ENCODE measurements at places on chromosomes 4 and X. TPM values are rescaled to one million over a fixed set of nuclear protein-coding genes. Genes with fewer than 3 reads are reported as not detected.

- peaks cover 10% of the 10 kb centered on the region for H3K4me1 ChIP-seq
- no peaks in the 10 kb centered on the region for H3K27me3 ChIP-seq
- no peak within 1 kb of the TSS for H3K4me3 ChIP-seq
- DNase-seq, result no peak
- H3K27ac ChIP-seq, result no peak within 1 kb of the TSS
Measured at GRCh38 chr4:36281384-36282106, at the start of gene DTHD1. Gene DTHD1, plus strand, starts transcription at chr4:36281616. Its CDS starts 143 bp downstream, at chr4:36281759.

GRCh38 chrX:19063030-19063429 is 59.2 kb downstream of the ADGRG2 start:
- no peak overlapping the region for H3K4me3 ChIP-seq
- no peaks in the 10 kb centered on the region for H3K27me3 ChIP-seq
- no peaks in the 10 kb centered on the region for H3K36me3 ChIP-seq
- H3K27ac ChIP-seq, result no peak overlapping the region
- H3K4me1 ChIP-seq, result no peaks in the 10 kb centered on the region

- no peaks in the 10 kb centered on the region for H3K36me3 ChIP-seq
- no peaks in the 10 kb centered on the region for H3K4me1 ChIP-seq
- no peak overlapping the region for H3K27ac ChIP-seq
- DNase-seq, result no peak
Measured at GRCh38 chrX:47614618-47615017, 5.0 kb downstream of the SYN1 start.

DNA sequence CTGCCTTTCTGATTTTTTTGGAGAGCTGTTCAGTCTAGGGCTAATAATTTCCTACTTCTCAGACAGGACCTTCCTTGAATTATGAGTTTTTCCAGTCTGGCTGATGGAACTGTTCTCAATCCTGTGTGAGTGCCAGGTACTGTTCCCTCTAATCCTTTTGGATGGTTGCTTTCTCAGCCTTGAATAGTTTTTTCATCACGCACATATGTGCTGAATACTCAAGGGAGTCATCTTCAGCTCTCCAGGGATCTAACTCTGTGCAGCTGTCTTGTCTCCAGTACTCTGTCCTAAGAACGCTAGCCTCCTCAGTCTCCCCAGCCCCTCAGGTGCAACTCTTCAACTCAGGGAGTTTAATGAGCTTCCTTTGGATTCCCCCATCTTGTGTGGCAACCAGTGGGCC is 93.2 kb downstream of the GASK1B start:
- no peaks in the 10 kb centered on the region for H3K27me3 ChIP-seq
- no peak for DNase-seq
- no peak overlapping the region for H3K4me3 ChIP-seq
- H3K36me3 ChIP-seq, result no peaks in the 10 kb centered on the region
- H3K4me1 ChIP-seq, result no peaks in the 10 kb centered on the region
- H3K27ac ChIP-seq, result no peak overlapping the region

DNA sequence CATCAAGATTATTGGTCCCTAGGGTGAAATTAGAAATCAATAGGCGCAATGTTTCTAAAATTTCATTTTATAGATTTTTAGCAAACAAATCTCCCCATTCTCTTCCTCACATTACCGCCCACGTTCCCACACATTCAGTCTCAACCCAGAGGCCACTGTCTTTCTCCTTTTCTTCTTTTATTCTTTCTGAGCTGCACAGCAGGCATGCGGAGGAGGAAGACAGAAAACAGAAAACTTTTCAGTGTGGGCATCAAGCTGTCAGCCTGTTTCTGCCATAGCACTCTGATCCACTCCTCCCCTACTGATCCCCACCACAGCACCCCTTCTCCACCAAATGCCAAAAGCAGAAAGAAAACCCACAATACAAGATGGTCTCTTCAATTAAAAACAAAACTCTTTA is 94.8 kb upstream of the ADAMTS3 start:
- peaks cover 53% of the 10 kb centered on the region for H3K4me1 ChIP-seq
- no peaks in the 10 kb centered on the region for H3K27me3 ChIP-seq
- DNase-seq, result peak; percentile 72
- peak overlapping the region; percentile 9 for H3K27ac ChIP-seq
- H3K36me3 ChIP-seq, result no peaks in the 10 kb centered on the region

GRCh38 chr4:31949045-31949444 is 1228.9 kb downstream of the PCDH7 start:
- no peak for DNase-seq
- no peaks in the 10 kb centered on the region for H3K36me3 ChIP-seq
- no peak overlapping the region for H3K4me3 ChIP-seq
- H3K27ac ChIP-seq, result no peak overlapping the region
- H3K27me3 ChIP-seq, result no peaks in the 10 kb centered on the region
- H3K4me1 ChIP-seq, result no peaks in the 10 kb centered on the region

DNA sequence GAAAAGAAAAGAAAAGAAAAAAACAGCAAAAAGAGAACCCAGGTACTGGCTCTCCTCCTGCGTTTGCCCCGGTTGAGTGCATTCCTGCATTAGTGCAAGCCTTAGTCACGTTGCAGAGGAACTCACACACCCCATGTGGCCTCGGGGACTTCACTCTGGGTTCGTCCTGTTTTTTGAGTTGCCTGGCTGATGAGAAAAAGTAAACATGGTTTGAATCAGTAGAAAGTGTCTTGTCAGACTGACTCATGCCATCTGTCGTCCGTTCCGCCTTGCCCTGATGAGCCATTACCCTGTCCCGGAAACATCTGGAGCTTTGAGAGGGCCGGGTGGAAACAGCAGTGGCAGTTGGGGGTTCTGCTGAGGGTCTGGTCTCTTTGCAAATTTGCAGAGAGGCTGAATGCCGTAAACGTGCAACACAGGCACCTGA is 16.3 kb downstream of the CD99 start:
- no peaks in the 10 kb centered on the region for H3K36me3 ChIP-seq
- H3K27me3 ChIP-seq, result no peaks in the 10 kb centered on the region
- peak; percentile 61 for DNase-seq
- no peak overlapping the region for H3K4me3 ChIP-seq
- H3K27ac ChIP-seq, result no peak overlapping the region

DNA sequence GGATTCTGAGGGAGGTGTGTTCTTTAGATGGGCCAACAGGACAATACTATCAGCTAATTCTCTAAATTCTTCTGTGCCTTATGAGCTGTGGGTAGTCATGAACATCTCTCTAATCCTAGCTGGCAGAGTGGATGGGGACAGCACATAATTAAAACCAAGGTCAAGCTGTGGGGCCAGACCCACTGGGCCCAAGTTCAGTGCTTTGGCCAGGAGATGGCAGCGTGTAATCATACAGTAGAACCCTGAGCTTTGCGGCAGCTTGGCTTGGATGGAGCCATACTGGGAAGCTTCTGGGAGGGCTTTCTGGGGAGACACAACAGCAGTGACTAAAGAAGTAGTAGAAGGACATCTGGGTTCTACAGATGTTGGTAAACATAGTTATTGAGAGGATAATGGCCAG is 140.3 kb upstream of the CXCL13 start:
- no peak overlapping the region for H3K4me3 ChIP-seq
- DNase-seq, result no peak
- H3K36me3 ChIP-seq, result no peaks in the 10 kb centered on the region
- no peaks in the 10 kb centered on the region for H3K27me3 ChIP-seq

GRCh38 chr4:108054025-108054638 is 64.4 kb downstream of the HADH start:
- no peak overlapping the region for H3K4me3 ChIP-seq
- no peaks in the 10 kb centered on the region for H3K36me3 ChIP-seq
- no peak for DNase-seq

DNA sequence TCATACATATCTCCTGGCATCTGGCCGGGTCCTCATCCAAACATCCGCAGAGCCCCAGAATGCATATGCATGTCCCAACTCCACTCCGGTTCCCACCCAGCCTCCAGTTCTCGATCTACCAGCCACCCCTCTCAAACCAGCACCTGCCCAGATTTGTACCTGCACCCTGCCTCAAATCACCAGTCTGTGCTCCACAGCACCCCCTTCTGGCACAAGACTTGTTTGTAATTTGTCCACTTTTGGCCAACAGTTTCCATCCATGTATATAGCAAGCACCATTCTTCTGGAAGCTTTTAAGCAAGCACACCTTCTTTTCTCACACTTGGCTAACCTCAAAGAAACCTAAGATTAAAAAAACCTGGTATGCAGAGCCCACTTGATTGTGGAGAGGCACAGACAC is 644.1 kb downstream of the MID1IP1 start:
- DNase-seq, result peak; percentile 48
- no peaks in the 10 kb centered on the region for H3K27me3 ChIP-seq
- no peaks in the 10 kb centered on the region for H3K4me1 ChIP-seq
- H3K27ac ChIP-seq, result no peak overlapping the region

DNA sequence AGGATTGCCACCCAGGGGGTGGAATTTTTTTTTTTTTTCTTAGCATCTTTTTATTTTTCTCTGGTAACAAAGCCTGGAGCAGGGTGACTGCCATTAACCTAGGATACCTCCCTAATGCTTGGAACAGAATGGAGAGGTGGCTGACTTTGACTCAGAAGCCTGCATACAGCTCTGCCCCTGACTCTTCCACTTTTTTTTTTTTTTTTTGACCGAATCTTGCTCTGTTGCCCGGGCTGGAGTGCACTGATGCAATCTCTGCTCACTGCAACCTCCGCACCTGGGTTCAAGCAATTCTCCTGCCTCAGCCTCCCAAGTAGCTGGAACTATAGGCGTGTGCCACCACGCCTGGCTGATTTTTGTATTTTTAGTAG is 341 bp upstream of the SLC2A9 start:
- no peak overlapping the region for H3K27ac ChIP-seq
- H3K4me3 ChIP-seq, result no peak overlapping the region
- H3K36me3 ChIP-seq, result no peaks in the 10 kb centered on the region
- peaks cover 23% of the 10 kb centered on the region for H3K27me3 ChIP-seq

GRCh38 chrX:36116222-36116621 is 196.7 kb downstream of the CFAP47 start:
- no peak for DNase-seq
- H3K27me3 ChIP-seq, result no peaks in the 10 kb centered on the region
- no peaks in the 10 kb centered on the region for H3K36me3 ChIP-seq
- H3K27ac ChIP-seq, result no peak overlapping the region
- H3K4me1 ChIP-seq, result no peaks in the 10 kb centered on the region

DNA sequence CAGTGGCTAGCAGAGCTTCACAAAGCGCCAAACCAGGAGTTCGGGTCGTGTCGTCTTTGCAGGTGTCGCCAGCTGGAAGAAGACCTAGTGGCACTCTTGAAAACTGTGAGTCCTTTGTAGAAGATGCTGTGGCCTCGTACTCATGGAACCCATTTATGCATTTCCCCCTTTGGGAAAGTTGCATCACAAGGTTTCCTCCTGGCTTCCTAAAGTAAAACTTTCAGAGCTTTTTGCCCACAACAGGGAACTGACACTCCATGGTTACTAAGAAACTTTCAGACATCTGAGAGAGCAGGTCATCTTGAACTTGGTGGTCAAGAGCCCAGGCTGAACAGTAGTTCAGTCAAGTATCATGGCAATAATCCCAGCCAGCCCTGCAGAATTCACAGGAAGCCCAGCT is 15.9 kb upstream of the NOCT start:
- H3K4me1 ChIP-seq, result no peaks in the 10 kb centered on the region
- no peaks in the 10 kb centered on the region for H3K27me3 ChIP-seq
- DNase-seq, result no peak
- H3K4me3 ChIP-seq, result no peak overlapping the region
- no peaks in the 10 kb centered on the region for H3K36me3 ChIP-seq
- no peak overlapping the region for H3K27ac ChIP-seq

DNA sequence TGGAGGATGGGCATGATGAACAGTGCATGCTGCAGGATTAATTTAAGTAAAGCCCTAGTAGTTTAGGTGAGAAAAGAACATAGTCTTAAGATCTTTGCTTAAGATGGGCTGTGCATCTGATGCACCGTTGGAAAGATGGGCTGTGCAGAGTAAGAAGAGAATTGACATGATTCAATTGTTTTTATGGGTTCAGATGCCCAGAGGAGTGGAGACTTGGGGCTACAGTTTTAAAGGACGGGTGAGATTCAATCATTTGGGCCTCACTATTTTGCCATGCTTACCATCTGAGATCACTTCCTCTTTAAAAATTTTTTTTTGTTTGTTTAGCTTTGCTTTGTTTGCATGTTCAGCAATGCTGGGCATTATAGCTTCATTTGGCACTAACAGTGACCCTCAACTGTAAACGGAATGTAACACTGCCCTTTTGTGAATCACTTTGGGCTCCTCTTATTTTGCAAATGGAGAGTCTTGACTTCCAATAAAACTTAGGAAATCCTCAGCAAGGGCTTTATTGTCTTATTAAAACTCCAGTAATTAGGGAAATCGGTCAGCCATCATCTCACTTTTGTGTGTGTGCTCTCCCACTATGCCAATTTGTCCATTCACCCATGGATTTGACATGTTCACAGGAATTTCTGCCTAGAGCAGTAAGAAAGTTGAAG is 216.1 kb upstream of the TLL1 start:
- no peaks in the 10 kb centered on the region for H3K27me3 ChIP-seq
- H3K36me3 ChIP-seq, result no peaks in the 10 kb centered on the region
- H3K4me3 ChIP-seq, result peak overlapping the region; percentile 32
- H3K27ac ChIP-seq, result peak overlapping the region; percentile 90
- DNase-seq, result peak; percentile 38
- peaks cover 35% of the 10 kb centered on the region for H3K4me1 ChIP-seq

GRCh38 chr4:20353646-20354045 is 101.9 kb downstream of the SLIT2 start:
- DNase-seq, result no peak
- no peaks in the 10 kb centered on the region for H3K36me3 ChIP-seq
- peak overlapping the region; percentile 3 for H3K4me3 ChIP-seq
- H3K4me1 ChIP-seq, result peaks cover 48% of the 10 kb centered on the region
- H3K27ac ChIP-seq, result no peak overlapping the region

DNA sequence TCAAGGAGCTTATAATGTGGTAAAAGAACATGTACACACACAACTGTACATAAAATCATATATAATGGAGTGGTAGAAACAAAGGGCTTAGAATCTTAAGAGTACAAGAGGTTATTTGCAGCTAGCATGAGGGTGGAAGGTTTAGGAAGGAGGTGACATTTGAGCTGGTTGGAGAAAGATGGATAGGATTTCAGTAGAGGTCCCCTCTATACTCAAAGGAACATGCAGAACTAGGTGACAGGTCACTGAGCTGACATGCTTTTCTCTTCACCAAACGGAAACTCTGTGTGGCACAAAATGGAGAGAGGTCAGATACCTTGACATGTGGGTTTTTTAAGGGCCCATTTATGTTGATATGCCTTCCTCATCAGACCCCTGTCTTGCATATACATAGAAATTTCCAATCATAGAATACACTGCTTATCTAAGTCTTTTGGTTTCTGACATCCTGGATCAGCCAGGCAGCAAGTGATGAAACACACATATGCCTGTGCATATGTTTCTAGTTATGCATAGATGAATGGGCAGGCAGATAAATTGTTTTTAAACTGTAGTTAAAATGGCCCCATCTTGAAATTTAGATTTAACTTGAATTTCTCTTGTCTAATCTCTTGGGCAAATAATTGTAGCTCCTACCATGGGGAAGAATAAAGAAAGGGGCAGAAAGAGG is 29.3 kb downstream of the CLCN5 start:
- no peaks in the 10 kb centered on the region for H3K4me1 ChIP-seq
- no peak overlapping the region for H3K4me3 ChIP-seq
- H3K36me3 ChIP-seq, result no peaks in the 10 kb centered on the region
- no peak overlapping the region for H3K27ac ChIP-seq
- no peak for DNase-seq

The STBD1 gene
- total RNA-seq, result 5.4 TPM

The RNF150 gene
- 1.4 TPM for total RNA-seq

The CCDC158 gene
- total RNA-seq, result not detected

The TMEM255A gene
- 3.5 TPM for total RNA-seq
